Inflammatory macrophage treated with lipopolysaccharide for 1 hour (primary cell): ENCODE measurements at places on chromosomes 4 and X.

- DNase-seq: no peak
Observed at GRCh38 chr4:189204616-189205015, 736.1 kb upstream of the FRG1 start.

- DNase-seq: no peak
Observed at GRCh38 chr4:146282657-146283056, 68.3 kb downstream of the REELD1 start.

DNA sequence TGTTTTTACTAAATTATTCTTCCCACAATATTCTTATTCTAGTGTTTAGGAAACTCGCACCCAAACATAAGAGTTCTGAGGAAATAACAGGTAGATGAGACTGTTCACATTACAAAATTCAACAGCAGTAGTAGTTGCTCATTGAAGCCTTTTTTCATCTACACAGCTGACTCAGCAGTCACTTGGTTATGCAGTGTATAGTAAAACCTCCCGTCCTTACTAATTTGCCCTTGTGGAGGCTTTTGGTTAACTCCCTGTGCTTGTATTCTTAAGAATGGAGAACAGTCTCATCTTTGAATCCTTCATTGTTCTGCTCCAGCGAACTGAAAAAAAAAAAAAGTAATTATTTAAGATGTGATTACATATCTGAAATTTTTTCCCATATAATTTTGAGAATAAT, 1716.6 kb downstream of the PCDH7 start:
- DNase-seq: no peak

DNA sequence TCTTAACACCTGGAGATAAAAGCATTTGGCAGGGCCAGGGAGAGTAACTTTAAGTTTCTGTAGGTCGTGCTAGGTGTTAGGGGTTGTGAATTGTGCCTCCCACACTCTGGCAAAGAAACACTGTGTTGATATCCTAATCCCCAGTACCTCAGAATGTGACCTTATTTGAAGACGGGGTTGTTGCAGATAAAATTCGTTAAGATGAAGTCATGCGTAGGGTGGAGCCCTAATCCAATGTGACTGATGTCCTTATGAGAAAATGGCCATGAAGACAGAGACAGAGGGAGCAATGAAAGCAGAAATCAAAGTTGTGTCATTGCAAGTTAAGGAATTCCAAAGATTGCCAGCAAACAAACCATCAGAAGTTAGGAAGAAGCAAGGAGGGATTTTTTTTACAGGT, 40.5 kb upstream of the BBS12 start:
- DNase-seq: no peak

DNA sequence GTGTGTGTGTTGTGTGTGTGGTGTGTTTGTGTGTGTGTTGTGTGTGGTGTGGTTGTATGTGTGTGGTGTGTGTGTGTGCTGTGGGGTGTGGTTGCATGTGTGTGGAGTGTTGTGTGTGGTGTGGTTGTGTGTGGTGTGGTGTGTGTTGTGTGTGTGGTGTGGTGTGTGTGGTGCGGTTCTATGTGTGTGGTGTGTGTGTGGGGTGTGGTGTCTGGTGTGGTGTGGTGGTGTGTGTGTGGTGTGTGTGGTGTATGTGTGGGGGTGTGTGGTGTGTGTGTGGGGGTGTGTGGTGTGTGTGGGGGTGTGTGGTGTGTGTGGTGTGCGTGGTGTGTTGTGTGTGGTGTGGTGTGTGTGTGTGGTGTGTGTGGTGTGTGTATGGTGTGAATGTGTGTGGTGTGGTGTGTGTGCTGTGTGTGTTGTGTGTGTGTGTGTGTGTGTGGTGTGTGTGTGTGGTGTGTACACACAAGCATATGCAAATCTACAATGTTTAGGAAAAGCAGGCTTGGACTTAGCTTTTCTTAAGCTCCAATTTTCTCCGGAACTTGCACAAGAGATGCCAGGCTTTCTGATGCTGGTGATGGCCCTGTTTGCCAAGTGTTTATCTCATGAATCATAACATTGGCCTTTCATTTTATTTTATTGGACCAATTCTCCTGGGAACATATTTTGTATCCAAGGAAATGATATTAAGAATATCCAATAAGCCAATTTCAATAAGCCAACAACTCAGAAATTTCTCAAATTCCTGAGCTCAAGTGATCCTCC, 148.7 kb downstream of the SPATA18 start:
- no peak for DNase-seq

- no peak for DNase-seq
Observed at GRCh38 chr4:125316791-125317524, 2.2 kb downstream of the FAT4 start.

DNA sequence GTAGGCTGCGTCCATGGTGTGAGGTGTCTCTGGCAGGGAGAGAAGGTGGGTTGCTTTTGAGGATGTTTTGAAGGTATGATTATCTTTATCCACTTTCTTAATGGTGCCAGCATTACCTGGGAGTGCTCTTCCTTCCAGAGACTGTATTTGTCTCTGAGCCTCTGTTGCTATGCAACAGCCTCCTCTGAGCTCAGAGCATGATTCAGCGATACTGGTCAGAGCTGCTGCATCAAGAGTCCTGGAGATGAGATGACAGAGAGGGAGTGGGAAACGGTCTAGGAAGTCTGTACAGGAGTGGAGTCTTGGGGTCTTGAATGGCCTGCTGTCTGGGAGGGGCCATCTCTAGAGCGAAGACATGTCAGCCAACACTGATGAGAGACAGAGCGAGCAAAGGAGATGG, 104.4 kb upstream of the RAB40AL start:
- no peak for DNase-seq

DNA sequence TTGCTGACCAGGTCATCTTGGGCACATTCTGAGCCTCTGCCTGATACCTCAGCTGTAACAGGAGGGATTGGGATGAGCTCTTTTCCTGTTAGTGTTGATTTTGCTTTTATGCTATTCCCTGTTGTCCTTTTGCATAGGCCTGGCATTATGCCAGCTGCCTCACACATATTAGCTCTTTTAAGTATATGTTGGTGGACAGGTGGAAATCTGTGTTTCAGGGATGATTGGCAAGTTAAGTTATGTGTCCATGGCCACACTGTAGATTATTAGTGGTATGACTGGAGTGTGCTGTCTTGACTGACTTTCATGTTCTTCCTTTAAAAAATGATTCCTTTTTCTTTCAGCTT, 28.9 kb downstream of the NSD2 start:
- no peak for DNase-seq

DNA sequence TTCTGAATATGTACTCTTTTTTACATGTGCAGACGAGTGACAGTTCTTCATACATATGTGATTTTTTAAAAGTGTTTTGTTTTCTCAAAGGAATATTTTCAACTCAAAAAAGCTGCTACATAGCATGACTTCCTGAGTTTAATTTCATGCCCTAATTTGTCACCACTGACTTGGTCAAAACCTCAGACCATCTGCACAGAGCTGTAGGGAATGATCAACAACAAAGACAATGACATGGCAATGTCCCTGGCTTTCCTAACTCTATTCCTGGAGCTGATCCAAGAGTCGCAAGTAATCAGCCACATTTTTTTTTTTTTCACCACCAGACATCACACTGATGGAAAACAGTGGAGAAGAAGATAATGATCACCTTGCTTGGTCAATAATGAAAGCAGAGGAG, 97.7 kb downstream of the TMA16 start:
- DNase-seq: no peak

DNA sequence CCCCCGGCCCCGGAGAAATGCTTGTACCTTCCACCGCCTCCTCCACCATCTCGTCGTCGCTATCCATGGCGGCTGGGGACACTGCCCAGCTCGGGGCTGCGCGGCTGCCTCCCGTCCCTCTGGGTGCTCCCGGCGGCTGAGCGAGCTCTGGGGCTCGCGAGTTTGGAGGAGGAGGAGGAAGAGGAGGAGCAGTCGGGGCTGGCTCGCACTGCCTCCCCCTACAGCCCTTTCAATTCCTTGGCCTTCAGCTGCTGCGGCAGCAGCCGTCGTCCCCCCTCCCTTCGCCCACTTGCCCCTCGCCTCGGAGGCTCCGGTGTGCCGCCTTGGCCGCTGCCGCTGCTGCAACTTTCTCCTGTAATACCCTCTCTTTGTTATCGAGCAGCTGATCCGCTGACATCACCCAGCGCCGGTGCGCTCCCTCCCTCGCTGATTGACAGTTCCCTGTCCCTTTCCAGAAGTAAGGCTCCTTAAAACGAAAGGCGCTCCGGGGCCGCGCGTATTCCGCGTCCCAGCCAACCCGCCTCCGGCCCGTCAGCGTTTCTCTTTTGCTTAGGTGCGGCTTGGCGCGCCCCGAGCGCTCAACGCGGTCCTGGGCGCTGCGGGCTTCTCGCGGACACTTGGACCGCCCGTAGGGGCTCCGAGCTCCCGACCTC, at the start of gene SETD7:
SETD7 (minus strand) TSS at position 149 of the 653 bp plus-strand sequence; CDS start at position 67, 82 bp downstream.
- DNase-seq: peak; percentile 53

DNA sequence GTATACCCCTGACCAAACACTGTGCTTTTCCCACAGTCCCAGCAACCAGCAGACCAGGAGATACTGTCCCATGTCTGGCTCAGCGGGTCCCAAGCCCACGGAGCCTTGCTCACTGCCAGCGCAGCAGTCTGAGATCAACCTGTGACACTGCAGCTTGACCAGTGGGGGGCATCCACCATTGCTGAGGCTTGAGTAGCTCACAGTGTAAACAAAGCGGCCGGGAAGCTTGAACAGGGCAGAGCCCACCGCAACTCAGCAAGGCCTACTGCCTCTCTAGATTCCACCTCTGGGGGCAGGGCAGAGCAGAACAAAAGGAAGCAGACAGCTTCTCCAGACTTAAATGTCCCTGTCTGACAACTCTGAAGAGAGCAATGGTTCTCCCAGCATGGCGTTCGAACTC, 58.1 kb downstream of the SLC10A6 start:
- no peak for DNase-seq

GRCh38 chr4:87423317-87424098, 1.1 kb downstream of the NUDT9 start:
- no peak for DNase-seq

DNA sequence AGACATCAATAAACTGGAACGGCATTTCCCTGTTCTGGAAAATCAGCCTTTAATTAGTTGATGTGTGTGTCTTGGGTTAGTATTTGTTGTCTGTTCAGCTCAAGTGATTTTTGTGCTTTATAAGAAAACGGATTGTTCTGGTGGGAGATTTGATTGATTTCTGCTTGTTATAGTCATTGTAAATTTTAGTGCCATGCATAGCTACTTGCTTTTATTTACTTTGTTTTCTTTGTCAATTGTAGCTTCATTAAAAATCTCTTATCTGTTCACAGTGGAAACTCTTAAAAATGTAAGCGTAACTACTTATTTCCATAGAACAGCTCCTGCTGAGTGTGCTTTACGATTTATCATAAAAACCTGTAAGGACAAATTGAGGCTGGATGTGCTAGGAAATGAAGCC, 253.2 kb downstream of the TENM3 start:
- no peak for DNase-seq

GRCh38 chr4:100348473-100348872, 158.2 kb upstream of the DDIT4L start:
- no peak for DNase-seq

DNA sequence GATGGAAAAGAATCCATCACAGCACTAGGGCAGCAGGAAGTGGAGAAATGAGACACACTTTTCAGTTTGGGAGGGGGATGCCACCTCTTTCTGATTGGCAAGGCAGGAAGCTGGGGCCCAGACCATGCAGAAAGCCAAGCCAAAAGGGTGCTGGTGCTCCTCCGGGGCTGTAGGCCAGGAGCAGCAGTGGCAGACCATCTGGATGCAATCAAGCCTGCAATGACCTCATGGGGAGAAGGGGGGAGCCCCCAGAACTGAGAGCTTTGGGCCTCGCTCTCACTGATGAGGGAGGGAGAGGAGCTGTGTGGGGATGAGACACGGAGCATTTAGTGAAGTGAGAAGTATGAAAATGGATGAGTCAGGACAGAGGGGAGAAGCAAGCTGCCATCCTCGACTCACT, 141.3 kb upstream of the NALF2 start:
- DNase-seq: no peak

- DNase-seq: no peak
Observed at GRCh38 chr4:123826896-123827295, 430.3 kb downstream of the SPRY1 start.

- DNase-seq: no peak
Observed at GRCh38 chrX:98028691-98029090, 1145.0 kb downstream of the RPA4 start.

DNA sequence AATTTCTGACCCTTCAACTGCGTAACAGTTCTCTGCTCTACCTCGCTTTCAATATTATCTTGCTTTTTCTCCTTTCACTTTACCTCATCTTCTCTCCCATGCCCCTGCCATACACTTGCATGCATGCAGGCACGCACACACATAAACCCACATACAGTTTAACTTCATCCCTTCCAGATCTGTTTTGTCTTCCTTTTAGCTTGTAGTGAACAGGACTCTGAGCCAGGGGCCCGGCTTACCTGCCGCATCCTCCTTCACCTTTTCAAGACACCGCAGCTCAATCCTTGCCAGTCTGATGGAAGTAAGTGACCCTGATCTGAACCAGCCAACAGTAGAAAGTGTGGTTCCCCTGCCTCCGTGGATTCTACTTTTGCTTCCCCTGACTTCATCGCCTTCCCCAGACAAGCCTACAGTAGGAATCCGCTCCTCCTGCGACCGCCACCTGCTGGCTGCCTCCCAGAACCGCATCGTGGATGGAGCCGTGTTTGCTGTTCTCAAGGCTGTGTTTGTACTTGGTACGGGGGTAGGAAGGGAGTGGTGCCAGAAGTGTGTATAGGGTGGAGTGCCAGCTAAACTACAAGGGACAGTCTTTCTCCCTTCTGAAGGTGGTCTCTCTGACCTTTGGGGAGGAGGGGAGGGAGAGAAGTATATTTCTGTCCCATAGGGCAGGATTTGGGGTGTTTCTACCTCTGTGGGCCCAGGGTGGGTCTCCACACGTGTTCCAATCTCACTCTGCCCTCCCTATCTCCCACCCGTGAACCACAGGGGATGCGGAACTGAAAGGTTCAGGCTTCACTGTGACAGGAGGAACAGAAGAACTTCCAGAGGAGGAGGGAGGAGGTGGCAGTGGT, 10.7 kb downstream of the MED12 start:
- DNase-seq: peak; percentile 78

- no peak for DNase-seq
Observed at GRCh38 chrX:155767051-155767875, 113.9 kb upstream of the VAMP7 start.

- no peak for DNase-seq
Observed at GRCh38 chrX:81338924-81339323, 137.0 kb downstream of the SH3BGRL start.

GRCh38 chrX:64427787-64428186, 32.5 kb upstream of the MTMR8 start:
- DNase-seq: no peak

DNA sequence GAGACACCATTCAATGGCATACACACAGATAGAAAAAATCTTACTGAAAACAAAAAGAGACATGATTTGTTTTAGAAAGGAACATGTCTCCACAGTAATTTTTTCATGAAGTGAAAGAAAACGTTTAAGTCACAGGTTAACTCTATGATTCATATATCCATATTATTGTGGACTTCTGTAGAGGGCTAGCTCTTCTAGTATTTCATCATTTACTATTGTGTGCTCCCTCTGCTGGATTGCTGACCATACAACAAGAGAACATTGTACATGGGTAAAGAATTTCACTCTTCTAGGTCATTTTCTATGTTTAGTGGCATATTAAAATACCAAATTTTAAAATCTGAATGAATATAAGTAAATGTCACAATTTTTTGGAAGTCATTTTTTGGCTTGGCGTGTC, 91.8 kb upstream of the POU3F4 start:
- DNase-seq: no peak
